ENCODE measurements at places on chromosomes 4 and X. TPM values are rescaled to one million over a fixed set of nuclear protein-coding genes. Genes with fewer than 3 reads are reported as not detected.

The UGT2B11 gene
- not detected for total RNA-seq

DNA sequence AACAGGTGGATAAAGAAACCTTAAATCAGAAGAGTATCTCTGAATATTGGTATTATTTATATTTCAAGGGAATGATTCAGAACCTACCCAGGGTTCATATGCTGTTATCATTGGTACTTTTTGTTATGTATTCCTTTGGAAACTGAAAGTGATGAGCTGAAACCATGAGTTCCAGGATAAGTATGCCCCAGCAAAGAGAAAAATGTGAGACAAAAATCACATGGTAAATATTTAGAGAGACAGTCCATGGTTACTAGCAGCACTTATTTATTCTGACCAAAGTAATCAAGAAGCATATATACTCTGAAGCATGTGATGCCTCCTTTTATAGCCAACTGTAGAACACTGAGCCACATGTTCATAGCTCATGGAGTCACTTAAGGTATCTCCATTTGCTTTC, 277.7 kb downstream of the ARAP2 start:
- DNase-seq, result no peak

- no peak for DNase-seq
These were observed 137.8 kb upstream of the TENM3 start for GRCh38 chr4:182105416-182105815.

DNA sequence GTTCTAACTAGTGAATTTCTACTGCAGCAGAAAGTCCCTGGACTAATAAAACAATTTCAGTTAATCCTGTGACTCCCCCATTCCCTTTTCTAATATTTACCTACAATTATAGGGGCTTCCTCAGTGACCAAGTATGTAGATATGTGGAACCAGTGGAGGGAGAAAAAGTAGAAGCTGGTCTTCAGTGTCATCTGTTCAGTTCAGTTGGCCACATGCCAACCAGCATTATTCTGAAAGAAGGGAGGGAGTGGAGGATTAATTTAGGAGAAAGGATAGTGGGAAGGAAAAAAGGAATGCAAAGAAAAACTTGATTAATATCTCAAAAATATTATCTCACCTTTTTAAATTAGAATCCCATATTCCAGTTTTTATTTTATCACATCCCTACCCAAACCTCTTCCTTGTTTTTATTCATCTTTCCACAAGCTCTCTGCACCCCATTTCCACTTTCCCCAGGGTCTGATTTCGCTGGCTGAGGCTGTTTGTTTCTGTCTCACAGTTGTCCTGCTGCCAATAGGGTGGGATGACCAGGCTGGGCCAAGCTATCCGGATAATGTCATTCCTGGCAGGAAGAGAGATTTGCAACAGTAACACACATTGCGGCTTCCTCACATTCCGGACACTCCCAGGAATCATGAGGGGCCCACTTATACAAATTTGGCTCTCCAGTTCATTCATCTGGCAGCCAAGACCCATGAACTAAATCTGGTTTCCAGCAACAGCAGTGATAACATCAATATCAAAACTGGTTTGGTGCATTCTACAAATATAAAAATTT, 24.6 kb upstream of the ANTXR2 start:
- no peak for DNase-seq

DNA sequence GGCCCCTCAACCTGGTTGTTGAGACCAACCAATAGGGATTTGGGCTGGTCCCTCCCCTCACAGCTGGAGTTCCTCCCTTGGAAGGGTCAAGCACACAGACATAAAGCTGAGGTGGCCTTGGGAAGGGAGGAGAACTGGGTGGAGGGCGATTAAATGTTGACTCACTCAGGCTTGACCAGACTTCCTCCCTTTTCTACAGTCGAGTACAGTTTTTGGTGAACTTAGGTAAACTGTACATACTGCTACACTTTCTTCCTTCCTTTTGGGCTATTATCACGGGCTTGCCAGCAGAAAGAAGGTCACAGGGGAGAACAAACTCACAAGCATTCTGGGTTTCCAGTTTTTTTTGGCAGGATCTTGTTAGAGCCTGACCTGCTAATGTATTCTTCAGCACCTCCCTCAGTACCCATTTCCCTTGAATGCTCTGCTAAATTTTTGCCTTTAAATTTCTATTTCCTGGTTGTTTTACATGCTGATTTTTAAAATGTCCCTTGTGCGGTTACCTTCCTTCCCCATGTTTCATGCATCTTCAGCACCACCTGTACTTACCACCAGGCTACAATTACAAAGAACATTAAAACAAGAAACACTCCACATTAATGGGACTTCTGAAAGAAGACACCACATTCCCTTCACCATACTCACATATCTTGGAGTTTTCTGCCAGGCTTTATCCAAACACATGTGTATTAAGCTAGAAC, 135.2 kb upstream of the RASGEF1B start:
- DNase-seq, result peak; percentile 44

The SSX2 gene
- not detected for total RNA-seq

The IL9R gene
- total RNA-seq, result 0.13 TPM

The CT45A5 gene
- total RNA-seq, result not detected

The CCDC110 gene
- under 0.01 TPM for total RNA-seq
